Islet precursor cell (in vitro differentiated cells): ENCODE measurements at places on chromosomes 3 and 15.
A peak's percentile ranks its signal among the peaks of the same experiment; 100 is the strongest.

- no peak for DNase-seq
These were observed 326.3 kb downstream of the CHL1 start for GRCh38 chr3:522888-523287.

- DNase-seq = peak; percentile 55
These were observed 50.6 kb downstream of the CFAP20DC start for GRCh38 chr3:58999134-58999773.

- no peak for DNase-seq
These were observed 173.0 kb upstream of the FRMD4B start for GRCh38 chr3:69558912-69559311.

- no peak for DNase-seq
These were observed 17.5 kb downstream of the TMEM207 start for GRCh38 chr3:190432216-190432615.
